NCI-H1092 (cell line): ENCODE measurements at places on chromosomes 1 and 21.

- peak; percentile 16 for DNase-seq
Observed at GRCh38 chr1:111943846-111944749, 45.4 kb downstream of the KCND3 start.

GRCh38 chr1:33633019-33633801, 160.8 kb downstream of the ZSCAN20 start:
- DNase-seq: peak; percentile 92

- peak; percentile 5 for DNase-seq
Observed at GRCh38 chr1:70528590-70529333, 117.7 kb downstream of the CTH start.

GRCh38 chr1:19737104-19737825, 62.5 kb downstream of the TMCO4 start:
- DNase-seq: no peak

- DNase-seq: peak; percentile 81
Observed at GRCh38 chr1:234478481-234479309, at the start of gene TARBP1. Gene TARBP1 (minus strand): TSS chr1:234479179. CDS start chr1:234479103, 76 bp downstream.

DNA sequence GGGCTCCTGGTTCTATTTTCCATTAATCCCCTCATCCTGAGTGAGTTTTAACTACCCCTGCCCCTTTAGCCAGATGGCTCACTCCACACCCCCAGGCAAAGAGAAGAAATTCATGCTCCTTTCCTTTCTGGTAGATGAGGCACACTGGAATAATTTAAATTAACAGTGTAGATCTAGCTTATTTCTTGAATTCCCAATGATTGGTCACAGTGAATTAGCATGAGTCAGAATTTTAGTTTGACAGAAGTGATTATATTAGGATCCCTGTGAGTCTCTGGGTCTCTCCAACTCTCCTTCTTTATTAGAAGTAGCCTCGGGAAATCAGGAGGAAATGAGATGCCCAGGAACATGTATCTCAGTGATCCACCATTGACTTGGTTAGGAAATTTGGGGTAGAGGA, 103.1 kb upstream of the KAZN start:
- DNase-seq: no peak

- DNase-seq: no peak
Observed at GRCh38 chr1:204348722-204349121, 11.0 kb downstream of the PLEKHA6 start.

DNA sequence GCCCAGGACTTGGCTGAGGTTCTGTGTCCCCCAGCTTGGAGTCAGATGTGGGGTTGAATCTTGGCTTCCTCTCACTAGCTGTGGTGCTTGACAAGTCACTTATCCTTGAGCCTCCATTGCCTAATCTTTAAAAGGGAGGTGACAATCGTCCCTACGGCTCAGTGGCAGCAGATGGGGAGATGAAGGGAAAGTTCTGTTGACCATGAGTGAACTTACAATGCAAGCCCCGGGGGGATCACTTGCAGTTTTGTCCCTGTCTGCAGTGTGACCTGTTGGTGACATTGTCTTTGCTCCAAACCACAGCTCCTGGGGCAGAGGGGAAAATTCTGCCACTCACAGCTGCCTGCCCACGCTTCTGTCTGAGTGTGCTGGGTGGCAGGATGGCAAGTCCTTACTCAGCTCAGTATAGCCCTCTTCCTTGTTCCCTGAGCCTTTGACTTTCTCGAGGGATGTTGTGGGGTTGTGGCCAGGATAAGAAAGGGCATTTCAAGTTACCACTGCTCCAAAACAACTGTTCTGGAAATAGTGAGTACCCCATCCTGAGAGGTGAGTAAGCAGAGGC, 1.7 kb downstream of the PCSK9 start:
- DNase-seq: no peak

- DNase-seq: no peak
Observed at GRCh38 chr1:44553127-44553758, 121.0 kb downstream of the TMEM53 start.

- DNase-seq: no peak
Observed at GRCh38 chr1:229641306-229641705, 15.3 kb downstream of the URB2 start.

DNA sequence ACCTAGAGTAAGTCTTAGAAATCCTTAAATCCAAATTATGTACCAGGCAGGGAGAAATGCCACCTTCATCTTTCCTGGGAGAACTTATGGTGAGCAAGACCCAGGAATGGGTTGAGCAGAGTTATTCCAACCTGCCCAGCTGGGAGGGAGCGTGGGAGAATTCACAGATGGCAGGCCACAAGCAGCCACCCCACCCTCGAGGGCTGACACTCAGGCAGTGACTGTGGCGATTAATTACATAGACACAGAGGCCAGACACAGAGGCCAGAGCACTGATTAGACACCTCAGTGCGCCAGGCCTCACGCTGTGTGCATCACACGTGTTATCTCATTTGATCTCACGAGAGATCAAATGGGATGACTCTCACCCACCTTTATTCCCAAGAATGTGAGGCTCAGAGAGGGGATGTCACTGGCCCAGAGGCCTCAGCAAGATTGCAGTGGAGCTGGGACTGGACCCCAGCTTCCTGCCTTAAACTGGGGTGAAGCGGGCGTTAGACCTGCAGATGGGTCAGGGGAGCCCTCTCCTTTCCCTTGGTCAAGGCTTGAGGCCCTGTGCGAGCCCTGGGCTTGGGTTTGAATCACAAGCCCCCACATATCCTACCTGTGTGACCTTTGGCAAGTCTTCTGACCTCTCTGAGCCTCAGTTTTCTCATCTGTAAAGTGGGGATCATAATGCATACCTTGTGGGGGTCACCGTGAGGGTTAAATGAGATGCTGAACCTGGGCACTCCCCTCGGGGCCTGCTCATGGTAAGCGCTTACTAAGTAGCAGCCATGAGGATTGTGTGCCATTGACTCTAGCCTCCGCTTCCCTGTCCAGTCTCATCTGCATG, 28.8 kb upstream of the PADI4 start:
- no peak for DNase-seq

GRCh38 chr1:84776639-84777038, 86.4 kb upstream of the SSX2IP start:
- no peak for DNase-seq

- no peak for DNase-seq
Observed at GRCh38 chr1:81052162-81052561, 748.6 kb upstream of the ADGRL2 start.

GRCh38 chr1:114270282-114270681, 116.6 kb upstream of the SYT6 start:
- DNase-seq: no peak

DNA sequence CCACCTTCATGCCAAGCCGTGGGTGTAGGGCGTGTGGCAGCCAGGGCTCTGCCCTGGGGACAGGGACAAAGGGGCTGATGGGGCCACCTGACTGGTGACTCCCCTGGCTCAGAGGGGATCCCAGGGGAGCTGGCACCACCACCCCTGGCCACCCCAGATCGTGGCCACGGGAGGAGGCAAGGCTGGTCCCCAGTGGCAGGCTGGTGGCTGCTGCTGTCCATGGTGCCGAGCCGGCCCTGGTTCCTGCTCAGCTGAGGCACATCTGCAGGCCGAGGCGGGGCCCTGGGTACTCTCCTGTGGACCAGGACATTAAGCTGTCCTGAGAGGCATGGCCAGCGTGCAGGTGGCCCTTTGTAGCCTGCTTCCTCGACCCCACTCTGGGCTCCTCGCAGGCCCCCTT, 6.5 kb downstream of the PLCH2 start:
- no peak for DNase-seq

DNA sequence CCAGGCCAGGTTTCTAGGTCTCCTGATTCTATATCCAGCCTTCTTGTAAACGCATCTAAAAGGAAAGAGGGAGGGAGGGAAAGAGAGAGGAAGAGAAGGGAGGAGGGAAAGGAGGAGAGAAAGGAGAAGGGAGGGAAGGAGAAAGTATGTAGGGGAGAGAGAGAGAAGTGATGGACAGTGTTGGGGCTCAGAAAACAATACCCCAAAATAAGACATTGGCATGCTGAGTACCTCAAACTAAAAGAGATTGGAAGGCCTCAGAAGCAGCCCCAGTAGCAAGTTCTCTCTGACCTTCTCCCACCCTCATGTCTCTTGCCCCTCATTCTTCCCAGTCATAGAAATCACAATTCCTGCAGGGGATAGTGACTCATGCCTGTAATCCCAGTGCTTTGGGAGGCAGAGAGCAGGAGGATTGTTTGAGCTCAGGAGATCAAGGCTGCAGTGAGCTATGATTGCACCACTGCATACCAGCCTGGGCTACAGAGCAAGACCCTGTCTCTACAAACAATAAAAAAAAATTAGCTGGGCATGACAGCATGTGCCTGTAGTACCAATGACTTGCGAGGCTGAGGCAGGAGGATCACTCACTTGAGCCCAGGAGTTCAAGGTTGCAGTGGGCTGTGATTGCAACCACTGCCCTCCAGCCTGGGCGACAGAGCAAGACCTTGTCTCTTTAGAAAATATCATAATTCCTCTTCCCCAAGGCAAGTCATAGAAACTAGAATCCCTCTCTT, 51.2 kb downstream of the DNTTIP2 start:
- no peak for DNase-seq

- DNase-seq: no peak
Observed at GRCh38 chr1:206895837-206896242, 1.4 kb upstream of the IL24 start.

- DNase-seq: no peak
Observed at GRCh38 chr1:19262744-19263143, 11.1 kb downstream of the MRTO4 start.
